Kidney capillary endothelial cell (primary cell): ENCODE measurements at places on chromosomes 1 and 21.

GRCh38 chr1:76023669-76024435 is 50.7 kb upstream of the ST6GALNAC3 start:
- no peak for DNase-seq

DNA sequence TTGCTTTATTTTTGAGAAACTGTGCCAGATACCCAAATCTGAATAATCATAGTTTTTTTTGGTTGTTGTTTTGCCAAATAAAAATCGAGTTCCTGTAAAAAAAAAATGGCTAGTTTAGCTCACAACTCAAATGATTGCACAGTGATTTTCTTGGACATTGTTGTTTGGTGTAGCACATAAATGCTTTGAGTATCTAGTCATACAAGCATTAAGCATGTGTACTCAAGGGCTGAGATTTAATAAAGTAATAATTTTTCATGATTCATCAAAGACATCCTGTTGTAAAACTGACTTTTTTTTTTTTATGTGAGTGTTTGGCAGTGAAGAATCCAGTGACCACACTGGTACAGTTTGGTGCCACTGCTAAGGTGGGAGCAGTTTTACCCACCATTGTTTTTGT is 18.8 kb downstream of the ITSN1 start:
- DNase-seq: no peak

DNA sequence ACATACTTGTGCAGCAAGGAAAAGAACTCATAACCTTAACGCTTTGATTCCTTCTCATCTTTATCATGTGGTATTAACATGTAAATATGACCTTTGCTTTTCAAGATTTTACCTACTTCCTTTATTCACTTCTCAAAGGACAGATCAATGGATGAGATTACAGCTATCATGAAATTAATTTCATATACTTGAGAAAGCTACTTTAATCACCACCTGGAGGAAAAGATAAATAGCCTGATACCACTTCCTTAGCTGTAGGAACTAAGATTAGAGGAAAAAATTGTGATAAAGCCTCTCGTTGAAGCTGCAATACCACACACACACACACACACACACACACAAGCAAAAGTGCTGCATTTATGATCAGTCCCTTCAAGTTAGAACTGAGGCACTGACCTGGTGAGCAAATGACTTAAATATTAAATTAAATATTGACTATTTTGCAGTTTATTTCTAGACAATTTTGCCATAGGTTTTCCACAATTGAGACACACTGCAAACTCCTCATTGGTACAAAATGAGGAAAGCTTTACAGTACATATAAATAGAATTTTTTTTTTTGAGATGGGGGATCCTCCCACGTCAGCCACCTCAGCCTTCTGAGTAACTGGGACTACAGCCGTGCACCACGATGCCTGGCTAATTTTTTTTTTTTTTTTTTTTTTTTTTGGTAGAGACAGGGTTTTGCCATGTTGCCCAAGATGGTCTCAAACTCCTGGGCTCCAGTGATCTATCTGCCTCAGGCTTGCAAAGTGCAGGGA is 27.2 kb upstream of the DMRTB1 start:
- DNase-seq: no peak

GRCh38 chr1:219379691-219380090 is 206.0 kb downstream of the LYPLAL1 start:
- DNase-seq: no peak

DNA sequence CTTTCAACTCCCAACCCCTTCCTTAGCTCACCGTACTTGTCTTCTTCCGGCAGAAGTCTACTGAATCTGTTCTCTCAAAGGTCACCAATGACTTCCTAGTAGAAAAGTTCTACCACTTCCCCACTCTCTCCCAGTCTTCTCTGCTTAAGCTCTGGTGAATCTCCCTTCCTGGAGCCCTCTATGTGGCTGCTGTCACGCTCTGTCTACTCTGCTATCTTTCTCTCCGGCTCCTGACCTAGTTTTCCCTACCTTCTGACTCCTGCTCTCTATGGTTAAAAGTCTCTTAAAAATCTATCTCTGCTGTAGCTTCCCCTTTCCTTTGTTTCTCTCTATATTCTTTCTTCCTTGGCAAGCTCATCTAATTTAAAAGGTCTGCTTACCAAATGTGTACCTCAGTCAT is 350.1 kb upstream of the GREM2 start:
- no peak for DNase-seq

DNA sequence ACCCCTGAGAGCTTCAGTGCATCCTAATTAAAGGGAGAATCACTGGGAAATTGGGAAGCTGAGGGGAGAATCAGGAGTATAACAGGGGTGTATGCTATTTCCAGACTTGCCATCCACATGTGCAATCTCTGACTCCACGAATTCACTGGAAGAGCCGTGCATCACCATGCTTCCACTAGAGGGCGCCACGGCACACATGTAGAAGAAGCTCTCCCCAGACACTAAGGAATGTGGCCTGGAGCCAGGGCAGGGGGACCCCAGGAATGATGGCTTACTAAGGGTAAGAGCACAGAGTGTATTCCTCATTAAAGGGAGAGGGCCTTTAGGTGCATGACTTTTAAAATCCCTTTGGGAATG is 81.5 kb downstream of the ABCA4 start:
- DNase-seq: peak; percentile 90
